ENCODE measurements at places on chromosomes 5 and 9.
A peak's percentile ranks its signal among the peaks of the same experiment; 100 is the strongest.

GRCh38 chr9:17656889-17657288 lies 78.0 kb downstream of the SH3GL2 start:
- DNase-seq, result no peak

DNA sequence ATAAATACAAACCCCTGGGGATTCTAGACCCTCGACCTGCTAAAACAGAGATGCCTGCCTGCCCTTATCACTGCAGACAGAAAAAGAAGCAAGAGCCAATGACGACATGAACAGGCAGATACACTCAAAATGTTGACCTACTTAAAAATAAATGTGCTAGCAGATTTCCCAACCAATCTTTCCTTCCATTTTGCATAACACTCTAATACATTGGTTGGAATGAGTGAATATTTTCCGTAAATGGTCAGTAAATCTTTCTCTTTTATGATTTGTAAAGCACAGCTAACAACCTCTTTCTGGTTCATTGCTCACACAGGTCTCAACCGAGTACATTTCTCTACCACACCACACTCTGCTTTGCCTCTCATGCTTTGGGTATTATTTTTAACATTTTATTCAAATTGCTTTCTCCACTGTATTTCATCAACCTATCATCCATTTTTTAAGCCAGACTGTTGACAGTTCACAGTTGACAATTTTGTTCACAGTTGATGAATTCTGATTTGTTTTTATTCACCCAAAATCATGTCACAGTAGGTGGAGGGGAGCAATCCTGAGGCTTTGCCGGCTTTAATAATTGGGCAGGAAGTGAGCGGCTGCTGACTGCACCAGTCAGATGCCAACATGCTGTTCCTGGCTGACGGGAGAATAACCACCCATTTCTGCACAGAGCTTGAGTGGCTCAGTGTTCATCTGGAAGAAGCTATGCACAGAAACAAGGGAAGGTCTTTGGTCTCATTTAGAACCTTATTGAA lies 426.6 kb downstream of the SPOCK1 start:
- DNase-seq, result no peak

DNA sequence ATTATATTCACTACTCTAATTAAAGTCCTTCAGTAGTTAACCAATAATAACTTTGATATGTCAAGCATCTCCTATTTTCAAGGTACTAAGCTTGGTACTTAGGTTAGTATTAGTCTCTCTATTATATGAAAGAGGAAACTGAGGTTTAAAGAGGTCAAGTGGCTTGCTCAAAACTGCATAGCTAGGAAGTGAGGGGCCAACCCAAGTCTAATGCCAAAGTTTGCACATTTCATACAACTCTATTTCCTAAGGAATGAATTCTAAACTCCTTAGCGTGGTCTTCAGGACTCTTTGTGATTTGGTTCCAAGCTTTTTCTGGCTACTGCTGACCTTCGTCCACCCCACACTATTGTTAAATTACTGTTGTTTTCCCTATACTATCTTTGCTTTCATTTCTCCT lies 9.9 kb upstream of the SHOC1 start:
- no peak for DNase-seq

DNA sequence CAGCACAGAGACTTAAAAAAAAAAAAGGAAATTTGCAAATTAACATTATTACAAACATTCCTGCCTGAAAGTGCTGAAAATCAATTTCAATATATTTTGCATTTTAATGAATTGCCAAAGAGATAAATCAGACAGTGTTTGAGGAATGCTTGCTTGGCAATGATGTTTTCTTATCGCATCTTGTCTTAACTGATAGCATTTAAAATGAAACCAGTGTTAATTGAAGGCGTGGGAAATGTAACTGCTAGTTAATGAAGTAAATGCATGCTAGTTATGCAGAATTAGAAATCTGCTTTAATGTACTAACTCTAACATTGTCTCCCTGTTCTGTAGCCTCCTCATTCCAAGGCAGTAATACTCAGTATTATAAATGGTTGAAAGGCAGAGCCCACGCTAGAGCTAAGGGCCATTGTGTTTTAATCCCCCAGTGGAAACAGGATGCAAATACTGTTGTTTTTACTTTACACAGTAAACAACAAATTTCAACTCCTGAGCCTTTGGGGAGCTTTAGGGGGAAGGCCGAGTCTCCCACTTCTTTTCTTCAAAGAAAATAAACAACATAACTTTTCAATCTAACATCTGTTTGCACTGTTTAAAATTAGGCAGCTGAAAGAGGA lies 586.9 kb downstream of the TLE4 start:
- no peak for DNase-seq

DNA sequence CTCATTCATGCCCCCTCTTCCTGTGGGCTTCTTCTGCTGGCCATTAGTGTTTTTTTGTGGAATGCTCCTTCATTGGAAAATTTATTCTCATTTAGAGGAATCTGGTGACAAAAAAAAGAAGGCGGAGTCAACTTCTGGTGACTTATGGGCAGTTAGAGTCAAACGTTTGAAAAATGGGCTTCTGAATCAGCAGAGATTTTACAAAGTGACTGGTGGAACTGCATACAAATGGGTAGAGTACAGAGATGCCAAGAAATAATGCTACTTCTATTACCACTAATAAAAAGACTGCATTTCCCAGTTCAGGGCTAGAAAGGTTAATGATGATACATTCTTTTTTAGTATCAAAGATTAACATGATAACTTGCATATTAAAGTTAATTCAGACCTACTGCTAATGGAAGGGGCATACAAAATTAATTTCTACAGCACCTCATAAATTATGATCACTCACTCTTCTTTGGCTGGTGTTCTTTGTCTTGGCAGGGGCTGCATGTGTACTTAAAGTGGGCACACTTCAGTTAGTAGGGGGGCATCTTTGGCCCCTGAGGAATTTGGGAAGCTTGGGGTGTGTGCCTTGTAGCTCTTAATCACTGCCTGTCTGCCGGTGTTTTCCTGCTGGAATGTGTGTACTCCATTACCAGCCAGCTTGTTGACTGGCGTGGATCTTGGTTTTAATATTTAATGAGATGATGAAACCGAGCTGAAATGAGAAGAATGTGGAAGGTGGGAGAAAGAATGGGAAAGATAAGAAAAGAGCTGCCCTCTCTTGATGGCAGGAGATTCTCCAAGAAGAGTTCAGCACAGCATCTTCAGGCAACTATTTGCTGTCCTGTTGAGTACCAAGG lies 148.9 kb downstream of the DOCK2 start:
- no peak for DNase-seq

- no peak for DNase-seq
These were observed 50.4 kb downstream of the ACO1 start for GRCh38 chr9:32434892-32435291.

- no peak for DNase-seq
These were observed 11.3 kb upstream of the LHX2 start for GRCh38 chr9:124000161-124000783.

DNA sequence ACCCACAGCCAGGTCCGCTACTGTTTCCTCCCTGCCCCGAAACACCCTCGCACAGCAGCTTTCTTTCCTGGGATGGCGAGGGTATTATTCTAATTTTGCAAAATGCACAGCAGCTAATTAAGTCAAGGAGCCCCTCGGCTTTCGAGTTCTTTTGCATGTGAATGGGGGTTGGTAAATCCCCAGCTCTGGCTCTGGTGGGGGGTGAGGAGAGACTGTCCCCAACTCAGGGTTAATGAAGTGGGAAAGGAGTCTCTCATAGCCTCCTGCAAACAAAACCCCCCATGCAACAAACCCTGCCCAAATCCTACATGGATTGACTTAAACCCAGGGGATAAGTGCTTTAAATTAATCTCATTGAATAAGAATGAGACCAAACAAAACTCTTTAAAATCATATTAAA lies 8.8 kb downstream of the BARHL1 start:
- DNase-seq, result no peak

DNA sequence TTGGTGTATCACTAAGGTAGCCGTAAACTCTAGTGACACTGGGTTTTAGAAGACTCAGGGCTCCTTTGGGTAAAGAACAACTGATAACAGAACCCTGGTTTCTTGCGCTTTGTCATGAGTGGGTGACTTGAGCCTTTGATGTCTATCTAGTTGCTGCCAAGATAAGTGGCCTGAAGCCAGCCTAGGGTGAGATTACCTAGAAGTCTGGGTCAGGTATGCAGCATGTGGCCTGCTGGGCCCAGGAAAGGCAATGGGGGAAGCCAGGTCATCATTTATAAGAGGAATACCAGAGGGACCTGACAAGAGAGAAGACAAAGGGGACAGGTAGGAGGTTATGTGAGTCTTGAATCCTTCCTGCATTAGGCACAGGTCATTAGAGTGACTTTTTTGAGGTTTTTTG lies 23.2 kb upstream of the GARNL3 start:
- no peak for DNase-seq

GRCh38 chr5:136799806-136800372 lies 434.5 kb upstream of the TRPC7 start:
- no peak for DNase-seq

DNA sequence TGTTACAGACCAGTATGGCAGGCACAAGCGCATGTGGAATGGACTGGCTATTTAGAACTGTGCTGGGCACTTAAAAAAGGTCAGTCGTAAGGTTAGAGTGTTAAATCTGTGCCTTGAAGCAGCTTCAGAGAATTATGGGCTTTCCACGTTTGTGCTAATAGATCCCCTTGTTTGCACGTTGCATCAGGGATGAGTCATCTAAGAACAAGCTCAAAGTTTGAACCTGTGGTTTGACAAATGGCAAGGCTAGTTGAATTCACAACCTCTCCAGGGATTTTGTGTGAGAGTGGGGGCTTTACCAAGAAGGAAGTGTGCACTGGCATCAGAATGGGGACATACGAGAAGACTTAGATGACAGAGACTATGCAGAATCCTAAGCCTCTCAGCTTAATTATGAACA lies 249.6 kb downstream of the IRX1 start:
- DNase-seq, result no peak

DNA sequence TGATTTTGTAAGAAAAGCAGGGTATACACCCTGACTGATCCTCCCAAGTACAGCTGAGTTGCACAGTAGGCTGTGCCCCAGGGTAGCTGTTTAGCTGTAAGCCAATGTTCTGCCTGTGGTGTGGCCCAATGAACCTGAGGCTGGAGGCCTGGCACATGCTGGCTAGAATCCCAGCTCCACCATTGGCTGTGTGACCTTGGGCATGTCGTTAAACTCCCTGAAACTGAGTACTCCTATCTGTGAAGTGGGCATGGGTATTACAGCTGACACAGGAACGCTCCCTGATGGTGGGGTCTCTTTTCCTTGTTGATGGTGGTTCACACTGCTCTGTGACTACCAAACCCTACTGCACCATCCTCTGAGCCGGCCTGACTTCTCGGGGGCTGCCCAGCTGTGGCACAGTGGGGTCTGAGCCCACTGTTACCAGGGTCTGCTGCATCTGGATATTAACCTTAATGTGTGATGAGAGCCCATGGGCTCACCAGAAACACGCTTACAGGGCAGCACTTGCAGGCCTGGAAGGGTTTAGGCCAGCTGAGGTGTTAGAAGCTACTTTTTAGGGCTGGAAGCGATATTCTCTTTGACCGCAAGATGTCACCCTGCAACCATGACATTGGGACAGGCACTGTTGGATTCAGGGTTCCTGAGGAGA lies 7.0 kb upstream of the GADD45G start:
- peak; percentile 76 for DNase-seq

DNA sequence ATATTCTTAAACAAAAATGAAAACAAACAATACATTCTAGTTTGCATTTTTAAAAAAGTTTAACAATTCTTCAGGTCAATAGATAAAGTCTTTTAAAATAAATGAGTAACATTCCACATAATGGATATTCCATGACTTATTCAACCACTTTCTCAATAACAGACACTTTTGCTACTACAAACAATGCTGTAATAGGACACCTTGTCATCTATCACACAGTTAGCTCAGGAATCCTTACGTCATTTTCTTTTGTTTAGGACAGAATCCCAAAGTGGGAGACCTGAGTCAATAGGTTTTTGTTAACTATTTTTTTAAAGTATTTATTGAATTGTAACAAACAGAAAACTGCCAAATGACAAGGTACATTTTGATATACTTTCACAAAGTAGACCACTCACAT lies 72.5 kb downstream of the CEP120 start:
- no peak for DNase-seq

DNA sequence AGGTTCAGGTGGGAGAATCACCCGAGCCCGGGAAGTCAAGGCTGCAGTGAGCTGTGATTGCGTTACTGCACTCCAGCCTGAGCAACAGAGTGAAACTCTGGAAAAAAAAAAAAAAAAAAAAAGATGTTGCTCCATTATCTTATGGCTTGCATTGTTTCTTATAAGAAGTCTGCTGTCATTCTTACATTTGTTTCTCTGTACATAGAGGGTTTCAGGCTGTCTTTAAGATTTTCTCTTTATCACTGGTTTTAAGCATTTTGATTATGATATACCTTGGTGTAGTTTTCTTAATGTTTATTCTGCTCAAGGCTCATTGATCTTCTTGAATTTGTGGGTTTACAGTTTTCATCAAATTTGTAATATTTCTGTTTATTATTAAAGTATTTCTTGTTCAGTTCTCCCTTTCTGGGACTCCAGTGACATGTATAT lies 35.2 kb downstream of the MVB12B start:
- DNase-seq, result no peak

DNA sequence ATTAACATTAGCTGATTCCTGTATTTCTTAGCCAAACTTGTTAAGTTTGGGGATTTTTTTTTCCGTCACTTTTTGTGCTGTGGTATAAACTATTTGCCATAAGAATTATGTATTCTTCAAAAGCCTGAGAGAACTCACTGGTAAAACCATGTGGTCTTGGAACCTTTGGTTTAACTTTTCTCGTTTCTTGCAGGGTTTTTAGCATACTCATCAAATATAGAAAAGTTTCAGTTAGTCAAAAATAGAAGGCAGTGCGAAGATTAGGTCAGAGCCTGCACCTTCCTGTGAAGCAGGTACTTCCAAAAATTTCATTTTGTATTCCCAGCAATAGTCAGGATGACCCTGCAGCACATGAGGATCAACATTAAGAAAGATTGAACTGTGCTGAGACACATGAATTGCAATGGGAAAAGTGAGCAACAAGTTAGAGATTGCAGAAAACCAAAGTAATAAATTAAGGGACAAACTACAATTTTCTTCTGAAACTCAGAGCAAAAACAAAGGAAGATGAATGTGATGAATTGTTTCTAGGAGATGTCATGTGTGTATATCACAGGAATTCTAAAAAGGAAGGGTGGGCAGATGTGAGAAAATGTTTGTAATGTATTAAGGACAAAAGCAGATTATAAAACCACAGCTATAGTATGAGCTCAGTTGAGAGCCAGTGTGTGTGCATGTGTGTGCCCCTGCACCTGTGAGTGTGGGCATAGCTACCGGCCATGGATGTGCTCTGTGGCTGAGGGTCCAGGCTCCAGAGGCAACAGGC lies 102.2 kb downstream of the ANGPTL2 start:
- no peak for DNase-seq

GRCh38 chr5:16229357-16229940 lies 49.9 kb upstream of the MARCHF11 start:
- DNase-seq, result no peak

DNA sequence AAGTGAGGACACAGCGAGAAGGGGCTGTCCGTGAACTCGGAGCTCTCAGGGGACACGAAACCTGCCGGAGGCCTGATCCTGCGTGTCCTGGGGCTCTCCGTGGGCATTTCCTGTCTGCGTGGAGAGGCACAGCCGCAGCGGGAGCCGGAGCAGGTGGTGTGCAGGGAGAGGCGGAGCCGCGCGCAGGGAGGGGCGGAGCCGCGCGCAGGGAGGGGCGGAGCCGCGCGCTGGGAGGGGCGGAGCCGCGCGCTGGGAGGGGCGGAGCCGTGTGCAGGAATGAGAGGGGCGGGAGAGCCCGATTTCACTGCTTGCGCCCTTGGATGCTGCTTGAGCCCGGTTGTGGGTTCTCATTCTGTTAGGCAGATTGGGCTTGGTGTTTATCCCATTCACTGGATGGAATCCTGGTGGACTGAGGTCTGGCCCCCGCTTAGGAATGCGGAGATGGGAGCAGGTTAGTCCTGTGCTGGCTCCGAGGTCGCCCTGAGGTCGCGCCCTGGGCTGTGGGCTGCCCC lies 26.7 kb downstream of the NDUFS6 start:
- DNase-seq, result peak; percentile 29

All from suprapubic skin (tissue), 4 donors.